ENCODE measurements at places on chromosomes 3 and 15.

- DNase-seq: no peak
Measured at GRCh38 chr15:47974724-47975123, 146.1 kb upstream of the SLC24A5 start.

GRCh38 chr3:69092030-69092516 lies 7.3 kb downstream of the ARL6IP5 start:
- no peak for DNase-seq

GRCh38 chr15:101056366-101057334 lies 137.5 kb downstream of the LRRK1 start:
- DNase-seq: no peak

- DNase-seq: no peak
Measured at GRCh38 chr3:67016522-67017080, 18.5 kb downstream of the KBTBD8 start.

- no peak for DNase-seq
Measured at GRCh38 chr3:102826636-102827035, 391.8 kb downstream of the ZPLD1 start.

DNA sequence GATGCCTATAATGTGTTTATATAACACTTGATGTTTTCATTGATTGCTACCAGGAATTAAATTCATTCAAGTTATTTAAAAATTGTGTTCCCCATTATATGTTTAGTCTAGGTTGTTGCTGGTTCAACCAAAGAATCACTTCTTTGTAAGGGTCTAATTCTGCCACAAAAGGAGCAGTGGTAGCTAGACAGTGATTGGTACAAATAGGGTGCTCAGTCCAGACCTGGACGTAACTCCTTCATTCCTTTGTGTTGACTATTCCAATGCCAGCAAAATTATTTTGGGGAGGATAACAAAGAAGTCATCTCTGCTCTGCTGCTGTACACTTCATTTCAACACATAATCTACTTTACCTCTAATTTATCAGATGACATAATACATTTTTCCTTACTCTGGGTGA lies 1.2 kb downstream of the CHMP2B start:
- DNase-seq: no peak

DNA sequence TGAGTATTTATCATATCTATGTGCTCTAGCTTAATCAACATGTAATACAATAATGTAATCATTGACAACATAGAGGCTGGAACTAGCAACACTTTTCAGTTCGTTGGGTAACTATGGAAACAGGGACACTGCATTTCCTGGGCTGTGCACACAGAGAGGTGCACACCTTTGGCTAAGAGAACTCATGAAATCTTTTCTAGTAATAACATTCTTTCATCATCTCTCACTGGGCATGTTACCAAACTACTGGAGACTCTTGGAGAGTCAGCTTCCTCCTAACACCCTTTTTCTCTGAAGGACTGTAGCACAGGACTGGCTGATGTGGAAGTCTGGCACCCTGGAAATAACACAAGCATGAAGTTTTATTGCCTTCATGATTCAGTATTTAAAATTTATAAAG lies 135.6 kb downstream of the KCNMB2 start:
- DNase-seq: no peak

- DNase-seq: no peak
Measured at GRCh38 chr3:139310474-139310933, 33.3 kb upstream of the MRPS22 start.

DNA sequence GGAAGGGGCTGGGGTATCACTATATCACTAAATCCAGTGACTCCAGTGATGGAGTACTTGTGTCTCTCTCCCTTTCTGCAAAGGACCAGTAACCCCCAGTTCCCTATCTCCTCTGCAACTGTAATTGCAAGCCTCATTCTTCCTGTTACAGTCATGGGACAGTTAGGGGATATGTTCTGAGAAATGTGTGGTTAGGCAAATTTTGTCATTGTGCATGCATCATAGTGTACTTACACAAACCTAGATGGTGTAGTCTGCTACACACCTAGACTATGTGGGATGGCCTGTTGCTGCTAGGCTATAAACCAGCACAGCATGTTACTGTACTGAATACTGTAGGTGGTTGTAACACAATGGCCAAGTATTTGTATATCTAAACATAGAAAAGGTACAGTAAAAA lies 2.2 kb downstream of the VPS8 start:
- no peak for DNase-seq

DNA sequence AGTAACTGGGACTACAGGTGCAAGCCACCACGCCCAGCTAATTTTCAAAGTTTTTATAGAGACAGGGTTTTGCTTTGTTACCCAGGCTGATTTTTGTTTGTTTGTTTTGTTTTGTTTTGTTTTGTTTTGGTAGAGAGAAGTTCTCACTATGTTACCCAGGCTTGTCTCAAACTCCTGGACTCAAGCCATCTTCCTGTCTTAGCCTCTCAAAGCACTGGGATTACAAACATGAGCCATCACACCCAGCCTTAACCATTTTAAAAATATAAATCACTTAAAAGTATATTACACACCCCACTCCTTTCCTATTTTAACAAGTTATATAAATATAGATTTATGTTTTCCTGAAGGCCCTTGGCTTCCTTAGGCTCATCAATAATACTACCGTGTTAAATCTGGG lies 6.5 kb upstream of the DYNC1LI1 start:
- no peak for DNase-seq

GRCh38 chr15:101445562-101446517 lies 43.7 kb downstream of the PCSK6 start:
- DNase-seq: no peak

DNA sequence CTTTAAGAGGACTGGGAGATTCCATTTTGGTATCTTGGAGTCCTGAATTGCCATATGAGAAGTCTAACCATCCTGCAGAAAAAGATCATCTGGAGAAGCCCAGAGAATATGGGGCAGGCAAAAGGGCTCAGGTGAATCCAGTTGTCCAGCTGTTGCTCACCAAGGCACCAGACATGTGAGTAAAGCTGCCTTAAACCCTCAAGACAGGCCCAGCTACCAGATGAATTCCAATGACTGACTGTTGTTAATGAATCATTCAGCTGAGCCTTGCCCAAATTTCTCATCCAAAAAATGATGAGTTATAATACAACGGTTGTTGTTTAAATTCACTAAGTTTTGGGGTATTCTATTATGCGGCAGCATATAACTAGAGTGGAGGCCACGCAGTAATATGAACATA lies 22.0 kb upstream of the NANOGP8 start:
- DNase-seq: no peak

- DNase-seq: no peak
Measured at GRCh38 chr3:86867982-86868381, 123.0 kb downstream of the VGLL3 start.

- no peak for DNase-seq
Measured at GRCh38 chr3:16072420-16073110, 101.9 kb upstream of the GALNT15 start.

DNA sequence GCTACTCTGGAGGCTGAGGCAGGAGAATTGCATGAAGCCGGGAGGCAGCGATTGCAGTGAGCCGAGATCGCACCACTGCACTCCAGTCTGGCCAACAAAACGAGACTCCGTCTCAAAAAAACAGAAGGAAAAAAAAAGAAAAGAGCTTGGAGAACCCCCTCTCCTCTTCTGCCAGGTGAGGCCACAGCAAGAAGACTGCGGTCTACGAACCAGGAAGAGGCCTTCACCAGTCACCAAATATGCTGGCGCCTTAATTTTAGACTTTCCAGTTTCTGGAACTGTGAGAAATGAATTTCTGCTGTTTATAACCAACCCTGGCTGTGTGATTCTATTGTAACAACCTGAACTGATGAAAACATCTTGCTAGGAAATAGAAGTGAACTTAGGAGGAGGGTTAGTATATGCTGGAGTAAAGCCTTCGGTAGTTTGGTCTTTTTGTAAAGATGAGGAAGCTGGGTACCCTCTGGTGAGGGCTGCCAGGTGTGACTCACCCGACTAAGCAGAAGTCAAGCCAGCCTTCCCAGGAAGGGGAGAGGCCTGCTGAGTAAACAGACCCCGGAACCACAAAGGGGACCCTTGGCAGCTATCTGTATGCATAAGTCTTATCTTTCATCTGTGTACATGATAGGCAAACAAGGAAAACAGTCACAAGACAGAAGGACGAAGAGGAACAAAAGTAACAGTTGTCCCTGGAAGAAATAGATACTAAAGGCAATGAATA lies 78.7 kb downstream of the KLF13 start:
- DNase-seq: no peak

DNA sequence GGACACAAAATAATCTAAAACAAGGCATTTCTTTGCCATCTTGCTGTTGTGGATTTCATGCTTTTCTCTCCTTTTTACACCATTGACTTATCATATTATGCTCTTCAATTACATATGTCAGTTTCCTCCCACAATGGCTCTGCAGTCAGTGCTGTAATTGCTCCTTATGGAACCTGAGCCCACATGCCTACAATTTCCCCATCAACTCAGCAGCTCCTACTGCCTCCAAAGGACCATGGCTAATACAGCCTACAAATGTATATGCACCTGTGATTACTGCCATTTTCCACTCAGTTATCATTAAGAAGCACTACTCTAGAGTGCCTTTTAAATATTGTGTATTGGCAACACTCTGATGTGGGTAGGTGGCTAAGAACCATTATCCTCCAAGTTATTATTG lies 30.8 kb downstream of the RTP4 start:
- DNase-seq: no peak

- DNase-seq: no peak
Measured at GRCh38 chr3:45592405-45592804, 2.1 kb upstream of the LIMD1 start.

DNA sequence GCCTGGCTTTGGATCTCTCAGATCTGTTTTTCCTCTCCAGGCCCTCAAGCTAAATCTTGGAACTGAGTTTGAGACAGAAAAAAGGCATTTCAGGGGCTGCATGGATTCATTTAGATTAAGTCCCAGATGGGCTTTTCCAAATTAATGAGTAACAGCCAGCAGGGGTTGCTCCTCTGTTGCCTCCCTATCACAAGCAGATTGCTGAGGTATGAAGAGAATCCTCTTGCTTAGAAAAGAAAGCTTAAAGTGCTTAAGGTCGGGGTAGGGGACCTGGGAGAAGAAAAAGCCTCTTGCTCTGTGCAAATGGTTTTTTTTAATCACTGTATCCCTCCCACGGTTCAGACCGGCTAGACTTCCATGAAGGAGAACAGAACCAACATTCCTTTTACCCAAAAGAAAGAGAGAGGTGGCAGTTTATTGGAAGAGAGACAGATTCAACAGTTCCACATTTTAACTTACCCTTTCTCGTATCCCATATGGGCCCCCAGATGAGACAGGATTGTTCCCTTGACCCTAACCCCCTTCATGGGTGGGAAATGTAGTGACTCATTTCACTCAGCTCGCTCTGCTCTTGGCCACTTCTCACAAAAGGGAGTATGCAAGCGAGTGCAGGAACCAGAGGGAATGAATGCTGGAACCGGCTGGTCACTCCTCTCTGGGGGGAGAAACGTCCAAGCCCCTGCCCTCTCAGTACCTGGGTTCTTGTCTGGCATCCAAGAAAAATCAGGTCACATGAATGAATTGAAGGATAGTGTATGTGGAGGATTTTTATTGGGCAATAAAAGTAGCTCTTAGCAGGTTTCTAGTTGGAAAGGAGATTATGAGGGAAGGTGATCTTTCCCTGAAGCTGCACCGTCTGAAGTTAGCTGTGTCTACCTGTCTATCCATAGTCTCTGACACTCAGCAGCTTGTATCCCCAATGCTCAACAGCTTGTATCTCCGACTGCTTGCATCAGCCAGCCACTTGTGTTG lies 745.2 kb downstream of the SI start:
- peak; percentile 52 for DNase-seq

- no peak for DNase-seq
Measured at GRCh38 chr3:39166134-39166710, 12.8 kb upstream of the CSRNP1 start.

GRCh38 chr3:154972951-154973350 lies 107.2 kb upstream of the MME start:
- DNase-seq: no peak

GRCh38 chr15:66269326-66270090 lies 16.0 kb upstream of the MEGF11 start:
- DNase-seq: peak; percentile 45

DNA sequence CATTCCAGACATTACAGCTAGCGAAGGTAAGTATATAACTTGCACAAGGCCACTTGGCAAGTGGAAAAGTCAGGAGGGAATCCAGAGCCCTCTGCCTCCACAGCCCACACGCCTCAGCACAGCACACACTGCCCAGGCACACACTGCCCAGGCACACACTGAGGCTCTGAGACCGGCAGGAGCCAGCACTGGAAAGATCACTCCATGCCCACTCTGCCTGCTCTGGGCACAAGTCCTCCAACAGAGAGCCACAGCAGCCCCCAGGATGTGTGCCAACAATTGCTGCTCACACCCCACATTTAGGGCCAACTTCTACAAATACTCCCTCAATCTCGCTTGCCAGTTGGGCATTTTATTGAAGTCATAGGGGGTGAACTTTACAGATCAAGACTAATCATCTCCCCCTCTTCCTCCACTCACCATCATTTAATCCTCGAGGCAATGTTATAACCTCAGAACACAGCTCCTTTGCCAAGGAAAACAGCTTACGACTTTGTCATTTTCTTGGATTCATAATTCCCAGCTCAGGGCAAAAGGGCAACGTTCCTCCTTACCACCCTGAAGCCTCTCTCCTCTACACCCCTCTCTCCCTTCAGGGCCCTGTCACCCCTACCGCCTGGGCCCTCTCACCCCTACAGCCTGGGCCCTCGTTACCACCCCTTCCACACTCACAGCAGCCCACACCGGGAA lies 53.0 kb upstream of the TPM1 start:
- no peak for DNase-seq

DNA sequence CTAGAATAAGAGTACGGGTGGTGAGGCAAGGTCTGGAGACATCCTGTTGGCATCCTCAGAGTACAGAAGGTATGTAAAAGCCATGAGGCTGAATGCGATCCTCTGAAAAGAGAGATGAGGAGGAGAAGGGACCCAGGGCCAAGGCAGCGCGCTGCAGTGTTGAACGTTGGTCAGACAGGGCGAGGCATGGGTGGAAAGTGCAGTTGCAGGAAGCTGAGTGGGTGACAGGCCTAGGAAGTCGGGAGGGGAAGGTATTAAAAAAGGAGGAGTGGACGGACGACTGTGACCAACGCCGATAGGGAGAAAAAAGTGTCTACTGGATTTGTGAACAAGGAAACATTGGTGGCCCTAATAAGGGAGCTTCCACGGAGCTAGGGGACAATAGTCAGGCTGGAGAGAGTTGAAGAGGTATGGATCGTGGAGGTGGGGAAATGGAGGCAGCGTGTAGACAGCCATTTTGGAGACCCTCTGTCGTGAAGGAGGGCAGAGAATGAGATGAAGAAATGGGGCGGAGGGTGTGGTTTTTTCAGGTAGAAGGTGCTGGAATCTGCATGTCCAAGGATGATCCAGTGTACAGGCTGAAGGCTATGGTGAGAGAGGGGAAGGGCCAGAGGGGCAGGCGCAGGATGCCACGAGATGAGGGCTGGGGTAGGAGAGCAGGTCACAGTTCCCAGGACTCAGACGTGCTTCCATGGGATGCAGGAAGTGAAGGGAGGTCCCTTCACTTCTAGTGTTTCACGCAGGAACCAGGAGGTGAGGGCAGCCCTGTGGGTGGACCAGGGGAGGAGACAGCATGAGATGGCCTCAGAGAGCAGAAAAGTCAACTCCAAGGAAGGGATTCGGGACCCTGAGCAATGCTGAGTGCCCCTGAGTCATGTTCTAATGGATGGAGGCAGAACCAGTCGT lies 115.9 kb downstream of the ASB7 start:
- DNase-seq: no peak
